GM20000 (cell line): ENCODE measurements at places on chromosomes 12 and 14.
A peak's percentile ranks its signal among the peaks of the same experiment; 100 is the strongest.

GRCh38 chr12:22283508-22283907 lies 51.0 kb downstream of the ST8SIA1 start:
- no peak for DNase-seq

DNA sequence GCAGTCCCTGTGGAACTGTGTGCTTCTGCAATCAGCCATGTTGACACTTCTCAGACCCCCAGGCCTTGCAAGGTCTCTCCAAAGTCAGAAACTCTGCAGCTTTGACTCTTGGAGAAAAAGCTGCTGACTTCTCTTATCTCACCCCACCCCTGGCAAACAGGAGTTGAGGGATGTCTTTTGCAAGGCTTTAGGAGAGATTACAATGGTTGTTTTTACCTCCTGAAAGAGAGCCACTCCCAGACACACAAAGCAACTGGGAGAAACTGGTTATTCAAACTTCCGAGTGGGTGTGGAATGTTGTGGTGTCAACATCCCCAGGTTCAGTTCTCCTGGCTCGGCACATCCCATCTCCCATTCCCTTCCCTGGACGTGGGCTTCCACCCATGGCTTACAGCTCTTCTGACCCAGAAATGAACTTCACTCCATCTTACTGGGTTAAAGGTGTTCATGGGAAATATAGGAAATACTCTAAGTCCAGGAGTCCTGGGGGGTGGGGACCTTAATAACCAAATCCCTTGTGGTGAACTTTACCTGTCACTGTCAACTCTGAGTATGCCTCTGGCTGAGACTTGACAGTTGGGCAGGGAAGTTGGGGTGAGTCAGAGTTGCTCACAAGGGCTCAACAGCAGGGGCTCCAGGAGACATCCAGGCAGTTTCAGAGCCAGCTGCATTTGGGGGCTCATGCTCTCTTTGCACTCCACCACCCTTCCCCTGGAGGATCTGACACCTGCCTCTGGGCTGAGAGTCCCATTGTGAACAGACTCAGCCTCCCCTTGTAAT lies 41.9 kb downstream of the CCDC177 start:
- DNase-seq: no peak

GRCh38 chr12:21656905-21657325 lies 727 bp downstream of the LDHB start:
- DNase-seq: peak; percentile 36

DNA sequence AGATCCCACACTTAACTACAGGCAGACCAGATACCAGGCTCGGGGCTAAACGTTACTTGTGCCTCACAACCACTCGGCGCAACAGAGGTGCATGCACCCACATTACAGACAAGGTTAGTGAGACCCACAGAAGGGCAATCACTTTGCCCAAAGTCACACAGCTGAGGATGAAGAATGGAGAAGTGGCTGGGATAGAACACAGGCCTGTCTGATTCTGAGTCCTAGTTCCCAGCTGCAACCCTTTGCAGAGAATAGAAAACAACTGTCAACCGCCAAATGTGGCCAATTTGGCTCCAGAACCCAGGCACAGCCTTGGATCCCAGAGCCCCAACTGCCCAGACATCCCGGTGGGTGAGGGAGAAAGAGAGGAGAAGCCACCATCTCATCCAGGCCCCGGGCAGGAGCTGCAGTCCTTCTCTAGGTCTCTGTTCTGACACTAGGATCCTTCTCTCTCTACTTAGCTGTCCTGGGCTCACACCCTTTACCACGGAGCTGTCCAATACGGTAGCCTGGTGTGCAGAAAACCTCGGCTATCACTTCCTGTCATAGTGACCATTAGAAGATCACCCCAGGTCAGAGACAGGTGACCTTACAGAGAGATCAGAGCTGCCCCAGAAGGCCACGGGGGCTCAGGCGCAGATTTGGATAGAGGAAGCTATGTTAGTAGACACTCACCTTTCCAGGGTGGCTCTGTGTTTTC lies 59.1 kb downstream of the FAM222A start:
- no peak for DNase-seq
